ENCODE measurements at places on chromosomes 16 and 17.

DNA sequence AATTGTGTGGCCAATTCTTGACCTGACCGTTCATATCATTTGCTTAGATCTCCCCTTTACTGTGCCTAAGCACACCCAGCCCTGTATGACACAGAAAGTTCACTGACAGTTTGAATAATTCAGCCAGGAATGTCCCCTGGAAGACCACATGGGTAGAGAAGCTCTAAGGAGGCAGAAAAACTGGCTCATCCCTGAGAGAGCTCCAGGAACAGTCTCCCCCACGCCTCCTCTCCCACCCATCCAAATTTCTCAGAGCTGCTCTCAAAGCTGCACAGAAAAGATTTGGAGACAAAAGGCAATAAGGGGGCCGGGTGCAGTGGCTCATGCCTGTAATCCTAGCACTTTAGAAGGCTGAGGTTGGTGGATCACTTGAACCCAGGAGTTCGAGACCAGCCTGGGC lies 11.2 kb downstream of the PRAC1 start:
- DNase-seq: no peak

DNA sequence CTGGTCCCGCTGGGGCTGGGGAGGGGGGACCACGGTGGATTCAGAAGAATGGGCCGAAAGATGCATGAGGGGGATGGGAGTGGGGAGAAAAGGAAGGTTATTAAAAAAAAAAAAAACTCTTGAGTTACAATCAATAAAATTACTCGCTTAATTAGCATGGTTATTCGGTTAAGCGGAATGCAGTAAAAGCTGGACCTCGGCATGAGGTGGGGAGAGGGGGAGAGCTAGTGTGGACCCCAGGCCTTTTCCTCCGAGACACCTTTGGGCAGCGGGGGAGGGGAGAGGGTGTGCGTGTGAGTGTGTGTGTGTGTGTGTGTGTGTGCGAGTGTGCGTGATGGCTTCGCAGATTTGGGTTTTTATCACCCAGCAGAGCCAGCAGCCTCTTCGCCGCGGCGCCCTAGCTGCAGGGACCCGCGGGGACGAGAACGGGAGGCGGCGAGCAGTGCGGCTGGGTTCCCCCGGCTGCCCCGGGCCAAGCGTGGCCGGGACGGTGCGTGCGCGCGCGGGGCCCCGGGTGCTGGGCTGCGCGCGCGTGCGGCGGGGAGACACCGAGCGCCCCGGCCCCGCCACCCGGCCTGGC lies 3.7 kb downstream of the BAHCC1 start:
- DNase-seq: no peak

- DNase-seq: no peak
Measured at GRCh38 chr16:995087-995486, 13.5 kb downstream of the SOX8 start.

DNA sequence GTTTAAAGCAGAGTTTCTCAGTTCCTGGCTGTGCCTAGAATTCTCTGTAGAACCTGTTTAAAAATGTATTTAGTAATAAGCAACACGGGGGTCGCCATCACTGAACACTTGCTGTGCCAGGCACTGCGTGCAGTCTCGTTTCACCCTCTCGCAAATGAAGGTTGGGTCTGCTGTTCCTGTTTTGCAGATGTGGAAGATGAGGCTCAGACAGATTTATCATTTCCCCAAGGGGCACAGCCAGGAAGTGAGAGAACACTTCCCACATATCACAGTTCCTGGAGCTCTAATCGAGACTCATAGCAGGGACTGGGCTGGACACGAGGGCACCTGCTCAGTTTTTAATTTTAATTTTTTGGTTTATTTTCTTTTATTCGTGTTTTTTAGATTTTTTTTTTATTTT lies 122.7 kb downstream of the ABCC6 start:
- no peak for DNase-seq

DNA sequence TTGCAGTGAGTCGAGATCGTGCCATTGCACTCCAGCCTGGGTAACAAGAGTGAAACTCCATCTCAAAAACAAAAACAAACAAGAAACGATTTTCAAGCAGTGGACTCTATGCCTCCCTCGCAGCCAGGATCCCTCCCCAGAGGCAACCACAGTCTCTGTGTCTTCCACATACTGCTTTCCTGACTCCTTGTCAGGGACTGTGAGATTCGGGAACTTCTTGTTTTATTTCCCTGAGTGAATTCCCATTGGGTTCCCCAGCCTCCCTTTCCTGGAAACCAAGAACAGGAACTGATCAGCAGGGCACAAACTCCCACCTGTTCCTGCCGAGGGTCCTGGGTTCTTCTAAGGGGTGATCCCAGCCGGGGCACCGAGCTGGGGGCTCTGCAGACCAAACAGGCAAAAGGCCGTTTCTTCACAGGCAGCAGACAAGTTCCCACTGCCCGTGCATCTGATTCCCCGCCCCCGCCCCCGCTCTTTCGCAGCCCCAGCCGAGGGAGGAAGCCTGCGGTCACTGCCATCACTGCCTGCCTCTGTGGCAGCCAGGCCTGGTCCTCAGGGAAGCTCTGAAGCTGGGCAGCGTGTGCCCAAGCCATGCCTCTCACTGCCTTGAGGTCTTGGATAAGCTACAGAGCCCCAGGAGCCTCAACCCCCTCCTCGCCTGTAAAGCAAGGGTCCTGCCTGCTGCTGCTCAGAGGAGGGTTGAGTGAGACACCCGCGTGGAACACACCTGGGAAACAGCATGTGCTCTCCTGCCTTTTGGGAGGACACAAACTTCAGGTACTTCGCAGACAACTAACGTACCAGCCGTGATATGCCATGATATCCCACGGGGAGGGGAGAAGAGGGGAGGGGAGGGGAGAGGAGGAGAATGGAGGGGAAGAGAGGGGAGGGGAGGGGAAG lies 5.5 kb upstream of the PIEZO1 start:
- DNase-seq: no peak

DNA sequence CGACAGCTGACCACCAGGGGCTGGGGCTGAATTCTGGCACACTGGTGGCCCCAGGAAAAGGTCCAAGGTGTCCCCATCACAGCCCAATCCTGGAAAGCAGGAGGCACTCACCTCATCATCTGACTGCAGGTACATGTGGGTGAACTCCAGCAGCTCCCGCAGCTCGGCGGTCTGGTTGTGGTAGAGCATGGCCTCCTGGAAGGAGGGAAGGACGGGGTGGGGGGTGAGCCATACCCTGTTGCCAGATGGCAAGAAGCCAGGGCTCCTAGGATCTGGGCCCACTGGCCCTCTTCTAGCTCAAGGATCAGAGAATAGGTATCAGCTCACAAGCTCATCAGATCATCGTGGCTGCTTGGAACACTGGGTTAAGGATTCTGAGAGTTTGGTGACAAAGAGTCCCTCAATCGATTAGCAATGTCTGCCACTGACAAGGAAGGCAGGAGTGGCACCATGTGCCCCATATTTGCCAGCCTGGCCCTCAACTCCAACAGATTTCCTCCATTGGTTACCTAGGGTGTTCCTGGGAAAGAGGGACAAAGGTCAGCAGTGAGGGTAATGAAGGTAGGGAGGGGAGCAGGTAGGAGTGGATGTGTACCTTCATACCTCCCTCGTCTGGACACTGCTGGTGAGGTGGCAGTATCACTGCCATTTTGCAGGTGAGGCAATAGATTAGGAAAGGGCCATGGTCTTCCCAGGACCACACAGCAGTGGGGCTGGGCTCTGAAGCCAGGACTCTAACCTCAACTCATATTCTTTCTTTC lies 4.9 kb downstream of the P3H4 start:
- DNase-seq: no peak

DNA sequence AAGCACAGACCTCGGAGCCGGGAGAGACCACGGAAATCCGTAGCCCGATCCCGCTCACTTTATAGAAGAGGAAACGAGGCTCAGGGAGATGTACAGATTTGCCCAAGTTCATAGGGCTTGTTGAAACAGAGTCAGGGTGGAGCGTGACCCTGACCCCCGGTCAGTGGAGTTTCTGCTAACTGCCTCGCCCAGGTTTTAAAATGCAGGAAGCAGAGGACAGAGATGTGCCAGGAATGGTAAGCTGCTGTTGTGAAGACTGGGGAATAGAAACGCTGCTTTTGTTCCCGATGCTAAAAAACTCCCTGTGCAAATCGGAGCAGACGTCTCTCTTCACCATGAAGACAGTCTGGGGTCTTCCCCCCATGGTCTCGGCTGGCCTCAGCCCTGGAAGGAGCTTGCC lies 403.0 kb downstream of the SEC14L1 start:
- no peak for DNase-seq

GRCh38 chr16:66800856-66801255 lies 528 bp downstream of the TERB1 start:
- DNase-seq: no peak

- DNase-seq: no peak
Measured at GRCh38 chr16:66325717-66326376, 40.6 kb upstream of the CDH5 start.

DNA sequence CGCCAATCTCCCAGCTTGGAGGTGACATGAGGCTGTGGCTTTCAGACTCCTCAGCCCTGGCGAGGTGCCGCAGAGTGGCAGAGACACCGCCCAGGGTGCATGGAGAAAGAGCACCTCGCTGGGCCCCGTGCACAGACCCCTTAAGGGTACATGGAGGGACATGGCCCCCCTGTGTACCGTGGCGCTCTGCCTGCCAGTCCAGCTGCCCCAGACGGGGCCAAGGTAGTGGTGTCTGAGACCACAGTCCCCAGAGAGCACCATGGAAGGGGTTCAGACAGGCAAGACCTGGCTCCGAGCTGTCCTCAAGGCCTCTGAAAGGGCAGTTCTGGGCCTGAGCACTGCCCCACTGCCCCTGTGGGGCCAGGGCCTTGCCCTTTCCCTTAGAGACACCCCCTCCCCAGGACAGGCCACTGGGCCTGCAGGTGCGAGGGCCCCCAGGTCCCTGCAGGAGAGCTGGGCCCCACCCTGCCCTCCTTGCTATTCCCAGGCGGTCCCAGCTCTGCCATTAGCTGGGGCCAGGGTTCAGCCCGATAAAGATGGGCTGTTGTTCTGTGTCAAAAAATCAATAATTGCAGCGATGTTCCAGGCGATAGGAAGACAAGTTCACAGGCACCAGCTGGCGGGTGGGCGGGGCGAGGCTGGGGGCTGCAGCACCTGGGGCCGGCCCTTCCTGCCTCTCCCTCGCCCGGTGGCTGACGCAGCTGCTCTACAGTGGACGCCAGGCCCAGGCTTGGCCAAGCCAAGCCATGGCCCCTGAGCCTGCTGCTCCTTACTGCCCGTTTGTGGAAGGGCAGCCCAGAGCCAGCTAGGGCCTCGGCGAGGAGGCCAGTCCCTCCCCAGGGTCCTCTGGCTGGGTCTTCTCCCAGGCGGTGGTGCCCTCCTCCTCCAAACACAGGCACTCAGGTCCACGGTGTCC lies 51.7 kb downstream of the ZFPM1 start:
- no peak for DNase-seq

- DNase-seq: no peak
Measured at GRCh38 chr16:90032674-90033331, 13.5 kb upstream of the DBNDD1 start.

DNA sequence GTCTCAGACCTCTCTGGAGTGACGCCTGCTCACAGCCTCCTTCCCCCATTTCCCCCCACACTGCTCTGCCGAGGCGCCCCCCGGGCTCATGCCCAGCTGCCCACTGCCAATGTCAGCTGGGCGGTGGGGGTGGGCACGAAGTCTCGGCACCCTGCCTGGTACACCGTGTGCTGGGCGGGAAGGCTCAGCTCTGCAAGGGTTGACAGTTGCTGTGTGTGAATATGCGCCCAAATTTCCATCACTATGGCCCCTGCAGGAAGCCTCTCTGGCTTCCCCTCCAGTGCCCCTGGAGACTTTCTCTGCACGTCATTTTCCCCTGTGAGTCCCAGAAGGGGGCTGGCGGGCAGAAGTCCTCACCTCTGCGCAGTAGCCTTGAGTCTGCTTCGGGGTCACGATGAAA lies 11.6 kb upstream of the CAMKK1 start:
- DNase-seq: no peak

GRCh38 chr16:12868788-12869187 lies 32.6 kb upstream of the SHISA9 start:
- DNase-seq: no peak

- DNase-seq: peak; percentile 82
Measured at GRCh38 chr16:66406534-66407221, 20.4 kb upstream of the BEAN1 start.

DNA sequence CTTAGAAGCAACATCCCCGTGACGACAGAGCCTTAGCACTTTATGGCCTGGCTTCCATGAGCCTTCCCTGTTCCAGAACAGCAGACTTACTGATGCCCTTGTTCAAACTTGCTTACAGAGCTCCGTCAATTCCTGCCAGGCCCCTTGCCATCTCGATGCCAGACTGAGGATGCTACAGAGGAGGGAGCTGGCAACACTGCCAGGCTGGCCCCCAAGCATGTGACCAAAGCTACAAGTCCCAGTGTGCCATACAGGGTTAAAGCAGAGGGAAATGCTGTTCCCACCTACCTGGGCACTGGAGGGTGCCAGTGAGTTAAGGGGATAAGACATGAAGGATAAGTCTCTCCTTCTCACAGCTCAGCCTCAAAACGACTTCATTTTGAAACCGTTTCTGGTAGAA lies 33.5 kb upstream of the SREBF1 start:
- DNase-seq: no peak

DNA sequence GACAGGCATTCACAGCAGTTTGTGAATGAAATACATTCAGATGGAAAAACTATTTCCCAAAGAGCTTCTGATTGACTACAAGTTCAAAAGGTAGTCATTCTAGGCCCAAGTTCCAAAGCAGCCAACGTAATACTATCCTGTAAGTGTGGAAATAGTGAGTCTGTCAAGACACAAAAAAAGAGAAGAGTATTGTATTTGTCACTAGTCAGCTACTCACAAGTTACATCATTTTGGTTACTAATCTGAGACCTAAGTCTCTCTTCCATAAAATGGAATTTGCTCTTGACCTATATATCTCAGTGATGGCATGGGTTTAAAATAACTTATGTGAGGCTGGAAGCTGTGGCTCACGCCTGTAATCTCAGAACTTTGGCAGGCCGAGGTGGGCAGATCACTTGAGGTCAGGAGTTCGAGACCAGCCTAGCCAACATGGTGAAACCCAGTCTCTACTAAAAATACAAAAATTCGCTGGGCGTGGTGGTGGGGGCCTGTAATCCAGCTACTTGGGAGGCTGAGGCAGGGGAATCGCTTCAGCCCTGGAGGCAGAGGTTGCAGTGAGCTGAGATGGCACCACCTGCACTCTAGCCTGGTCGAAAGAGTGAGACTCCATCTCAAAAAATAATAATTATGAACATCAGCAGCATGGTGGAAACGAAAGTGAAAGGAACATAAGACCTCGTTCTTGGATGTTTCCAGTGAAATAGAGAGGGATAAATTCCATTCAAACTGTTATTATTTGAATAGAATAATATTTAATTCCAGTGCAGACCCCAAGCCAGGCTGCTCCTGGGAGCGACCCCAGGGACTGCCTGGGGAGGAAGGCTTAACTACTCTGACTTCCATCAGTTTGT lies 2.9 kb downstream of the CMC2 start:
- DNase-seq: no peak
